ENCODE measurements at places on chromosomes 5 and 9.

DNA sequence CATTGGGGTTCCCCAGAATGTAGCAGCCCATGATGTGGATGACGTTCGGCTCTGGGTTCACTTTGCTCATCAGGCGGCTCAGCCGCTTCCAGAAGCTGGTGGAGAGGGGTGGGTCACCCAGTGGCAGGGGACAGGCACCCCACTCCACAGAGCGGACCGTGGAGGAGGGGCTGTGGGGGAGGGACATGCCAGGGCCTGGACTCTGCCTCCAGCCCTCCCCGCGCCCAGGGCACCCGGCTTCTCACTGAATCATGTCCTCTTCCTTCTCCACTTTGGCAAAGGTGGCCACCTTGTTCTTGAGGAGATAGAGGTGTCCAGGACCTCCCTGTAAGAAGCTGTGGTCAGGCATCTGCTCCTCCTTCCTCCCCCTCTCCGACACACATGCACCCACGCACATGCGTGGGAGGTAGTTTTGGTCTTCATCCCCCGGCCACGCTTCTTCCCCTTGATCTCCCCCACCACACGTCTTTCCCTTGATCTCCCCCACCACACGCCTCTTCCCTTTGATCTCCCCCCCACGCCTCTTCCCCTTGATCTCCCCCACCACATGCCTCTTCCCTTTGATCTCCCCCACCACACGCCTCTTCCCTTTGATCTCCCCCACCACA, 8.9 kb upstream of the ENTPD8 start:
- no peak for DNase-seq

DNA sequence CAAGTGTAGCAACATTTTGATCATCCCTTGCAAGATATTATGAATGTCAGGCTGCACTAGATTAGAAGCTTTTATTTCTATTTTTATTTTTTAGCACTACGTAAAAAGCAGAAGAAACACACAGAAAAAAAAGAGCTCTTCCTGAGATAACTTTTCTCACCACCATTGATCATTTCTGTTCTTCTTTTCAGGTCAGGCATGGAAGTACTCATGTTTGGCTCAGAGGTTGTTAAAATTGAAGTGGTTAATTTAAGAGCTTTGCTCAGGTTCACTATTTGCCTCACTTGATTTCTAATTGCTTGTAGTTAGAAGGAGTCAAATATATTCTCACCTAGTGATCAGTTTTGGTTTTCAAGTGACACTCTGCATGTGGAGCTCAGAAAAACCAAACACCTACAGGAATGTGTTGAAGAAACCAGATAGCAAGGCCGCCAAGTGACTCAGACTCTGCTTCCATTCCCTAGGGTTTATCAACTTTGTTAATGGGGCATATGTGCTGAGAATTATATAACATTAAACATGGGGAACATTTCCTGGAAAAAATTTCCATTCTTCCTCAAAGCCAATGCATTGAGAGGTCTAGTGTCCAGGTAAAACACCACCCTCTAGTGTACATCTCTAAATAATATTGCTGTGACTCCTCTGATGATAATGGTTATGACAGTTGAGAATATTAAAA, 679.8 kb downstream of the CETN3 start:
- DNase-seq: no peak

GRCh38 chr9:135914921-135915320, 7.6 kb upstream of the CAMSAP1 start:
- no peak for DNase-seq

GRCh38 chr5:108649646-108650045, 98.1 kb upstream of the FER start:
- no peak for DNase-seq

GRCh38 chr5:157326440-157327005, 60.6 kb downstream of the CYFIP2 start:
- DNase-seq: no peak

- DNase-seq: no peak
Observed at GRCh38 chr5:118506217-118506852, 482.0 kb downstream of the DTWD2 start.

- DNase-seq: no peak
Observed at GRCh38 chr5:178564811-178565550, 25.2 kb downstream of the COL23A1 start.

DNA sequence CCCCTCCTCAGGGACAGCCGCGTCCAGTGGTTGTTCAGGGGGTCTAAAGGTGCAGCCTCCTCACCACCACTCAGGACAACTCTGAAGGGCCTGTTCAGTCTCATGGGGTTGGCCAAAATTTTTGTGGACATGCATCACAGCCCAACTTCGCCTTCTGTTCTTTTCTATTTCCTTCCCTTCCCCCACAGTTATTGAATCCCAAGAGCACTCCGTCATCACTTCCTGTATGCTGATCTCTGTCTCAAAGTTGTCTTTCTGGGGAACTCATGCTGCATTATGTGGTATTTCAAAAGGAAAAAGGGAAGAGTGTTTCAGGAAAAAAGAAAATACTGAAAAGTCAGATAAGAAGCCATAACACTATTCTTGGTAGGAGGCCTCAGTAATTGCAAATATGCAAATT, 355.4 kb downstream of the CAAP1 start:
- DNase-seq: no peak

- no peak for DNase-seq
Observed at GRCh38 chr5:138503487-138504270, 38.4 kb downstream of the EGR1 start.

- DNase-seq: no peak
Observed at GRCh38 chr5:111308951-111309350, 84.8 kb downstream of the CAMK4 start.

- DNase-seq: no peak
Observed at GRCh38 chr9:99556998-99557397, 264.7 kb upstream of the NR4A3 start.

DNA sequence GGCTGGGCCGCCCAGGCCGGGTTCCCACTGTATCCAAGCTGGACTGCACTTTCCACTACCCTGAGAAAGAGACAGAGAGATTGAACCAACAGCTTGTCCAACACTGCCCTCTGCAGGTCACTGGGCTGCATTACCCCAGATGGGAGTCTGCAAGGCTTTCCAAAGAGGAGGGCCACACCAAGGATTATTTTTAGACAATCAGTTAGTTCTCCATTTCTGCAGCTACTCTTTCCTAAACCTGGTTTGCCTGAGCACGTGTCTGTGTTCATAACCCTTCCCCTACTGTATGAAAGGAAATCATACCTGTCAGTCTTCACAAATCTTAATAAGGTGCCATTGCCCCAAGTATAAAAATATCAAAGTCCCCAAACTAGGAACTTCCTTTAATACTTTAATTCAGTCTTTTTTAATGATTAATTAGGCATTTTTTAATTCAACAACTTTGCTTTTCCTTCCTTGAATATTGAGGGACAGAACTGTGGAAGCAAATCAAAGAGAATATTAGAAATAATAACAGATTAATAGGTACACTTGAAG, 13.4 kb upstream of the FGF1 start:
- peak; percentile 76 for DNase-seq

GRCh38 chr9:98254228-98255060, 1.0 kb downstream of the TBC1D2 start:
- no peak for DNase-seq

Data from NCI-H774 (cell line).